ENCODE measurements at places on chromosomes 6 and 20. TPM values are rescaled to one million over a fixed set of nuclear protein-coding genes. Genes with fewer than 3 reads are reported as not detected.
A peak's percentile ranks its signal among the peaks of the same experiment; 100 is the strongest.

OR2H1 gene
- total RNA-seq = not detected

DNA sequence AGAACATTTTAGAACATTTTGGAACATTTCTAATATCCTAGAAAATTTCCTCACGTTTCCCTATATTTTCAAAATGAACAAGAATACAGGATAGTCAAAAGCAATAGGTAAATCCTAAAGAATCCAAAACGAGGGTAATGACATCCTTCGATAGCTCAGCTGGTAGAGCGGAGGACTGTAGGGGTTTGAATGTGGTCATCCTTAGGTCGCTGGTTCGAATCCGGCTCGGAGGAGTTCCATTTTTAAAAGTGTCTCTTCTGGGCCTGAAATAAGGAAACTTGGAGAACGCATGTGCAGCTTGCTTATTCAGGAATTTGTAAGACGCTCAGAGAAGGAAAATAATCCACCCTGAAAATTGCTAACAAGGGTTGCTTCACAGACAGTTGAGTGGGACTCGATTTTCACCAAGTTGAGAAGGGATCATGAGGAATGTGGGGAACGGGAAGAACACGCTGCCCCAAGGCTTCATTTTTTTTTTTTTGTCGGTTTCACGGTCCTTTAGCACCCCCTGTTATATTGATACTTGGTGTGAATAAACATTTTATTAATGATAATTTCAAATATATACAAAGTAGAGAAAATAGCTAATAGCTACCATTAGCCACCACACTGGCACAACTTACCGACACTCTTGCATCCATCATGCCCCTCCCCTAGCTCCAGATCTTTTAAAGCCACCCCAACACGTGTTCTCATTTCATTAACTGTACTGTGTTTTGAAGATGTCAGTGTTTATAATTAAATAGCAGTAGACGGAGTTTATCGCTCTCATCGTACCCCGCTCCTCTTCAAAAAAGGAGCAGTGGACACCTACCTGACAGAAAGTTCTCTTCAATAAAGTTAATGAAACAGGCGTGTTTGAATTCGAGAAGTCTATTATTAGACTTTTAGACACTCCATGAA, 1.8 kb upstream of the ABT1 start:
- no peak overlapping the region for H3K4me3 ChIP-seq
- H3K27ac ChIP-seq = no peak overlapping the region
- peaks cover 9% of the 10 kb centered on the region for H3K4me1 ChIP-seq
- no peak for DNase-seq
- peaks cover 3% of the 10 kb centered on the region for H3K36me3 ChIP-seq

DNA sequence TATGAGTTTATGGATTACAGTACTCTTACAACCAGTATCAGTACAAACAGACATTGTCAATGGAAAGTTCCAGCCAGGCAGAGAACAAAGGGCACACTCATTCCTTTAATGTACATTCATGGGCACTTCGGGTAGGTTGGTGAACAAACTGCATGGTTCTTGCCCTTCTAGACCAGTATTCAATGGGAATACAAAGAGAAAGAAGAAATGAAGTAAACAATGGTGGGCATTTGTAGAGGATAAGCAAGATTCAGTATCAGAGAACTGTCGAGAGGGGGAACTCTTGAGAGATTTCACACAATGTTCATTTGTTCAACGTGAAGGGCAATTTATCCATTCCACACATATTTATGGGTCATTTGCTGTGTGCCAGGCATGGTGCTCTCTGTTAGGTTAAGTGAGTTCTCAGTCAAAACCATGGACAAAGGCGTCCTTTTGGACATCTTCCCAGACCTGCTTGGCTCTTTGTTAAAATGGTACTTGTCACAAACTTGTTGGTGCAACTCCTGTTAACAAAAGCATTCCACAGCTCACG, 714.8 kb downstream of the DHX35 start:
- no peak overlapping the region for H3K4me3 ChIP-seq
- peaks cover 4% of the 10 kb centered on the region for H3K4me1 ChIP-seq
- H3K27ac ChIP-seq = no peak overlapping the region
- no peaks in the 10 kb centered on the region for H3K27me3 ChIP-seq
- no peak for DNase-seq

- H3K27ac ChIP-seq = peak overlapping the region; percentile 99
- H3K4me1 ChIP-seq = peaks cover 28% of the 10 kb centered on the region
- DNase-seq = no peak
Measured at GRCh38 chr6:152984513-152984872, 1.7 kb upstream of the FBXO5 start.

LY6G6F gene
- total RNA-seq = not detected

DNA sequence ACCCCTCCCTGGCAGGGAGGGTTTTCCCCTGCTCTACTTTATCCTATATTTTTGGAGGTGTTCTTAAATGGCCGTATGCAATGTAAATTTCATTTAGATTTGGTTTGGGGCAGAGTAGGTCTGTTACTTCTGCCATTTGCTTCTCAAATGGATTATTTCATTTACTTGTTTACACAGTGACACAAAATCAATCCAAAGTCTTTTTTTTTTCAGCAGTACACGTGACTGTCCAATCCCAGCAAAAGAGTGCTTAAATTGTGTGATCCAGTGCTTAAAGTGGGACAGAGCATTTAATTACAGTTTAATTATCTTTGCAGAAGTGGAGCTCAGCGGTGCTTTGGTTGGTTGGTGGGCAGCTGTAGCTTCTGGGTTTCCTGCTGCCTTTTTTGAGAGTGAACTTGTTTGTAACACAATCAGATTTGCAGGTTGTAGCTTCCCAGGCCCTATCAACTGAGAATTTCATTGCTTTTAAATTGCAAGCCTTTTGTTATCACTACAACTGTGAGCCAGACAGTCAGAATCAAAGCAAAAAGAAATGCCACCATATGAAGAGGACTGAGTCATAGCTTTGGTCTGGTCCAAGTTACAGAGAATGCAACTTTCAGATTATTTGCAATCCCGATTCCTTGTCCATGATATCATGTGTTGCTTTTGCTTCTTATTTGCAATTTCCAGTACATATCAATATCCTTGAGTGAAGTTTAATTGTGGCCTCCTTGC, 216.9 kb downstream of the DOK5 start:
- H3K27ac ChIP-seq = peak overlapping the region; percentile 47
- H3K4me3 ChIP-seq = no peak overlapping the region
- no peaks in the 10 kb centered on the region for H3K36me3 ChIP-seq
- peaks cover 21% of the 10 kb centered on the region for H3K4me1 ChIP-seq
- DNase-seq = no peak
- peaks cover 8% of the 10 kb centered on the region for H3K27me3 ChIP-seq

DNA sequence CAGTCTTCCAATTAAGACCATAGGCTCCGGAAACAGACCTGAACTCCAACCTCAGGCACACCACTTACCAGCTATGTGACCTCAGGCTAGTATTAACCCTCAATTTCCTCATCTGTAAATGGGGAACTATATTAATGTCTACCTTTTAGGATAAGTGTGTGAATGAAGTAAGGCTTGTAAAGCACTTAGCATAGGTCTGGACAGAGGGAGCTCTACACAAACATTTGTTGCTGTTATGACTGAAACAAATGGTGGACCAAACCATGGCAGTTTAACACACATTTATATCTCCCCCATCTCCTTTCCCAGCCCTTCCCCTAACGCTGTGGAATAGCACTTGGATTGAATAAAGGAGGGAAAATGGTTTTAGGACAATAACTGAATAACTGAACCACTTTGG, 48.7 kb downstream of the TSHZ2 start:
- H3K27ac ChIP-seq = no peak overlapping the region
- H3K4me1 ChIP-seq = peaks cover 9% of the 10 kb centered on the region
- H3K36me3 ChIP-seq = peaks cover 4% of the 10 kb centered on the region

- H3K36me3 ChIP-seq = peaks cover 13% of the 10 kb centered on the region
- H3K4me3 ChIP-seq = no peak overlapping the region
- no peak for DNase-seq
- H3K27ac ChIP-seq = peak overlapping the region; percentile 97
- H3K4me1 ChIP-seq = peaks cover 43% of the 10 kb centered on the region
Measured at GRCh38 chr20:42979720-42980119, 210.0 kb downstream of the PTPRT start.

PRPH2 gene
- not detected for total RNA-seq

DNA sequence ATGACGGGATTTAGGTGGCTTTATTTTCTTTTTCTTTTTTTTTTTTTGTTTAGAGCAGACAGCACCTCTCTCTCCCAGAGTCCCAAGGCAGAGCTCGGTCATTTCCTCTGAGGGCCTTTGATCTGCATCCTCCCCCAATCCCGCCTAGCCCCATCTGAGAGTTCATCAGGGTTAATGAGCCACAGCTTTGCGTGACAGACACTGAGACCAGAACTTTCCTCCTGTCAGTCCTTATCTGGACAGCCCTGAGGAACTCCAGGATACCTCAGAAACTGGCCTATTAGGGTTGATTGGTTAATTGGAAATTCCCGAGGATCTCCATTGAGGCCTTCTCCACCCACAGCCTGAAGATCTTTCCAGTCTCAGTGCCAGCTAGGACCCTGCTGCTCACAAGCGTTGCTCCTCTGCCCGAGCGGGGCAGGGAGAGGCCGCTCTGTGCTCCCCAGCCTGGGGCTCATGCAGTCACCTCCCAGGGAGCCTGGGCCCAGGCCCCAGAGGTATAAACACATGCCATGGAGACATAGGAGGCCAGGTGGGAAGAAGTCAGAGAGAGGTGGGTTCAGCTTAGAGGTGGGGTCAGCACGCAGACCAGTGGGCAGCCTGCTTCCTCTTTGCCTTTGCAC, 1.4 kb upstream of the LRRN4 start:
- H3K4me1 ChIP-seq = peaks cover 49% of the 10 kb centered on the region
- H3K36me3 ChIP-seq = peaks cover 2% of the 10 kb centered on the region
- peak overlapping the region; percentile 77 for H3K27ac ChIP-seq
- H3K4me3 ChIP-seq = no peak overlapping the region

GRCh38 chr6:57220083-57220703, 1.9 kb downstream of the RAB23 start:
- H3K27me3 ChIP-seq = no peaks in the 10 kb centered on the region
- peak overlapping the region; percentile 58 for H3K4me3 ChIP-seq
- H3K27ac ChIP-seq = no peak overlapping the region
- DNase-seq = no peak
- peaks cover 32% of the 10 kb centered on the region for H3K4me1 ChIP-seq
- peaks cover 28% of the 10 kb centered on the region for H3K36me3 ChIP-seq

GRCh38 chr6:153840039-153840850, 198.8 kb upstream of the OPRM1 start:
- H3K4me3 ChIP-seq = no peak overlapping the region
- DNase-seq = no peak
- H3K4me1 ChIP-seq = peaks cover 9% of the 10 kb centered on the region

C4A gene
- 13.1 TPM for total RNA-seq

DNA sequence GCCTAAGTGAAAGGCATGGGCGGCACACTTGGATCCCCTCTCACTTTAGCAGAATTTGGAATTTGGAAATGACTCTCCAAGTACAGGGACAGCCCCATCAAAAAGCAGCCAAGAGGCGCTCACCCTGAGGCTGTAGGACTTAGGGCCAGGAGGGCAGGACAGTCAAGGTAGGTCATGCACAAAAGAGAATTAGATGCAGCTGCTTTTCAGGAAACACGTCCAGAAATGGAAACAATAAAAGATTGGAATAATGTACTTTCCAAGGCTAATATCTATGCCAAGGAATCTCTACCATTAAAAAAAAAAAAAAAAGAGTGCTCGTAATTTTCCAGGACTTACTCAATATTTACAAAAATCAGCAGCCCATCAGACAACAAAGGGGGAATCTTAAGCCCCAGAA, 19.9 kb downstream of the PREP start:
- no peak overlapping the region for H3K27ac ChIP-seq
- H3K4me3 ChIP-seq = no peak overlapping the region
- H3K36me3 ChIP-seq = peaks cover 7% of the 10 kb centered on the region
- no peak for DNase-seq

MYH7B gene
- 0.98 TPM for total RNA-seq

NMBR gene
- 0.74 TPM for total RNA-seq

DNA sequence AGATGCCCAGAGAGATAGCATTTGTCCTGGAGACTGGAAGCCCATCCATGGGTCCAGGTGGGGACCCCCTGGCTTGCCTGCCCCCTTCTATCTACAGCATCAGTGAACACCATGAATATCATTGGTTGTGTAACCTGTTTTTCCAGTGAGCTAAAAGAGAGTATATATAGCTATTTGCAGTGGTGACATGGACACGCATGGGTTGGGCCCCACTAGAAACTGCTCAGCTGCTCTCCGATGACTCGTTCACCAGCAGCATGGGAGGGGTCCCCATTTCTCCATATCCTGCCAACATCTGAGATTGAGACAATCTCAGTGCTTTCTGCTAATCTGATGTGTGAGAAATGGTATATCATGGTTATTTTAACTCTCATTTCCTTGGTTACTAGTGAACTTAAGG, 4.0 kb upstream of the ZC3H12D start:
- H3K36me3 ChIP-seq = no peaks in the 10 kb centered on the region
- H3K27me3 ChIP-seq = peaks cover 4% of the 10 kb centered on the region
- peaks cover 1% of the 10 kb centered on the region for H3K4me1 ChIP-seq
- no peak overlapping the region for H3K4me3 ChIP-seq
- no peak overlapping the region for H3K27ac ChIP-seq
- no peak for DNase-seq

Measured in progenitor cell of endocrine pancreas (in vitro differentiated cells).